ENCODE measurements at places on chromosomes 4 and X.
A peak's percentile ranks its signal among the peaks of the same experiment; 100 is the strongest.

DNA sequence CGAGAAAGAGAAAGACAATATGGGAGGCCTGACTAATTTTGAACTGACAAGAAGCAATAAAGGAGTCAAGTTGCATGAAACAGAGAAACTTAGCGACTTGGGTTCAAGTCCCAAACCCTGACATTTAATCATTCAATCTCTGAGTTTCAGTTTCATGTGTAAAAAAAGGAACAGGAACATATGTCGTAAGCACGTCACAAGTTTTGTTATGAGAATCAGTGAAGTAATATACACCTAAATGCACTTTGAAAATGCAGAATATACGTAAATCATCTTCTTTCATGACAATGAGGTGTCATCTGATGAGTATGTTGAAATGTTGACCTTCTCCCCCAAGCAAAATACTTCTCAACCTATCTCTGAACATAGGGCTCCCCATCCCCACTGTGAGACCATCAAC, 10.4 kb downstream of the ACOT9 start:
- no peak for DNase-seq

GRCh38 chrX:817759-818300, 187.2 kb downstream of the SHOX start:
- no peak for DNase-seq

GRCh38 chrX:32408389-32408788, 803.0 kb downstream of the DMD start:
- peak; percentile 20 for DNase-seq

GRCh38 chrX:31540313-31540712, 468.5 kb upstream of the FTHL17 start:
- DNase-seq, result no peak

- DNase-seq, result no peak
These were observed 21.5 kb downstream of the FAM47E start for GRCh38 chr4:76272999-76273398.

GRCh38 chr4:36677874-36678273, 396.5 kb downstream of the DTHD1 start:
- DNase-seq, result no peak

DNA sequence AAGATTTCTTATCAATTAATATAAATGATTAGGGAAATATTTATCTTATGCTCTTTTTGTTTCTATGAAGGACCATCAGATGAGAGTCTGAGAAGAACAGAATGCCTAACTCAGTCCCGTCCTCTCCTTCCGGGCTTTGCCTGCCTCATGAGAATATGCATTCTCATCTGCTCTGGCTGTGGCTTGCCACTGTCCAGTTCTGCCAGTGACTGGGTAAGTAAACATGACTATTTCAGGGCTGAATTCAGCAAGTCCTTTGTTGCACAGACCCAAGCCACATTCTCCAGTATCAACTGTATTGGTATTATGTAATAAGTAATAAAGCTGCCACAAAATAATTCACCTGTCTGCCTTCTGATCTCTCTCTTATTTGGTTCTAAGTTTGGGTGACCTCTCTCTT, 110.7 kb downstream of the WDFY3 start:
- no peak for DNase-seq

DNA sequence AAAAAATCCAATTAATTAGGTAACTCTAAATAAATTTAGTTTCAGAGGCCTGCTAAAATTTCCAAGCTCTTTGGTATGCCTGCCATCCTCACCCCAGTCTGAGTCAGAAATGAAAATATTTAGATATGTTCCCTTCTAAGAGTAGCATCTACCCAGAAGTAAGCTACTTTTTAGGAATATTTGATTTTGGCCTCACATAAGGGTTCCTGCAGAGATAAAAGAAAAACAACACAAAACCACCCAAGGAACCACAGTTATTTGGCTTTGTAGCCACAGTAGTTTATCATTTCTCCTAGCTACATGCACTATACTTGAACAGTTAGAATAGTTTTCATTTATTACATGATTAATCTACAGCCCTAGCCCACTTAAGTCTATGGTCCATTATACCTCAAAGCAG, 192.6 kb upstream of the FAM241A start:
- DNase-seq, result no peak

DNA sequence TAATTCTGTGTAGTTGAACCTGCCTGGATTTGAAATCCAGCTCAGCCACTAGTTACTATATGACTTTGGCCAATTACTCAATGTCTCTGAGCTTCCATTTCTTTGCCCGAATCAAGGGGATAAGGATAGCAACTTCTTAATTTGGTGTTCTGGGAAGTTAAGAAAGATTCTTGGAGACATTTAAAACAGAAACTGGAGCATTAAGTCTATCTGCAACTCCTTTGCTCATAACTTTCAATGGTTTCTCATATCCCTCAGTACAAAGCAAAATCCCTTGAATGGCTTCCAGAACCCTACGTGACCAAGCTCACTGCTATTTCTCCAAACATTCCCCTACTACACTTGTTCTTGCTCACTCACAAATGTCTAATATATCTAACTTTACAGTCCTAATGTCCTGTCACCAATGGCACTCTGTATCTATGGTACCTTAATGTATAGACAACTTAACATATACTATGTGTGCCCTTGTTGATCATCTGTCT, 849.1 kb upstream of the SLIT2 start:
- DNase-seq, result no peak

- peak; percentile 67 for DNase-seq
These were observed 229.6 kb upstream of the AGTR2 start for GRCh38 chrX:115940888-115941332.

GRCh38 chr4:83569987-83570386, 34.1 kb downstream of the GPAT3 start:
- DNase-seq, result no peak

- no peak for DNase-seq
These were observed 695.9 kb upstream of the ATOH1 start for GRCh38 chr4:93132631-93133030.

Data from CD4-positive, alpha-beta T cell treated with Interleukin-6 for 4 hours (primary cell).